Stimulated activated naive CD4-positive, alpha-beta T cell treated with Interleukin-2 at 50 U/mL for 16 hours (primary cell): ENCODE measurements at places on chromosomes 4 and X.
A peak's percentile ranks its signal among the peaks of the same experiment; 100 is the strongest.

DNA sequence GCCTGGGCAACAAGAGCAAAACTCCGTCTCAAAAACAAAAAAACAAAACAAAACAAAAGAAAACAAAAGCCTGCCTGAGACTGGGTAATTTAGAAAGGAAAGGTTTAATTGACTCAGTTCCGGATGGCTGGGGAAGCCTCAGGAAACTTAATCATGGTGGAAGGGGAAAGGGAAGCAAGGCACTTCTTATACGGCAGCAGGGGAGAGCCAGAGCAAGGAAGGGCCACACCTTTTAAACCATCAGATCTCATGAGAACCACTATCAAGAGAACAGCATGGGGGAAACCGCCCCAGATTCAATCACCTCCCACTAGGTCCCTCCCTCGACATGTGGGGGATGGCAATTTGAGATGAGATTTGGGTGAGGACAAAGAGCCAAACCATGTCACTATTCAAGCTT, 122.2 kb downstream of the UBE2K start:
- DNase-seq, result no peak

DNA sequence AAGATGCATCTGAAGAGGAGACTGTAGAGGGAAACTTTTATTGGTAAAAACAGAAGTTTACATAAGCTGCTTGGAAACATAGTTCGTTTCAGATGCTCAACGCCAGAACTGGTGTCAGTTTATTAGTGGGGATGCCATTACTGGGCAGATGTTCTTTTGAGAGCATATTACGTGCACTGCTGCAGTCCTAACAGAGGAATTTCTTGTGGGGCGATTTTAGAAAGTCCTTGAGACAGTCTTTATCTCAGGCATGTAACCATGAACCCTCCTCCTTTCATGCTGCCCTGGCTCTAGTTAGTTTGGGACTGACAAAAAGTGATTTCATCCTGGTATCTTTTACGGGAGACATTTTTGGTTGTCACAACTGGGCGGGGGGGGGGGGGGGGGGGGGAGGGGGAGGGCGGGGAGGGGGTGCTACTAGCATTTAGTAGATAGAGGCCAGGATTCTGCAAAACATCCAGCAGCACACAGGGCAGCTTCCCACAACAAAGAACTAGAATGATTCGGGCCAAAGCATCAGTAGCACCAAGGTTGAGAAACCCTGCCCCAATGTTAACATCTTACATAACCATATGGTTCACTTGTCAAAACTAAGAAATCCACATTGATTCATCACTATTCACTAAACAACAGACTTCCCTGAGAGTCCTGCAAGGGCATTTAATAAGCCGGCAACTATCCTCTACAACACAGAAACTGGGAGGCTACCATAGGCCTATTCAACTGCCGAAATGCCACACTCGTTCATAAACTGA, 118.6 kb upstream of the FTHL17 start:
- no peak for DNase-seq

GRCh38 chrX:71997320-71997719, 86.7 kb downstream of the NHSL2 start:
- no peak for DNase-seq

DNA sequence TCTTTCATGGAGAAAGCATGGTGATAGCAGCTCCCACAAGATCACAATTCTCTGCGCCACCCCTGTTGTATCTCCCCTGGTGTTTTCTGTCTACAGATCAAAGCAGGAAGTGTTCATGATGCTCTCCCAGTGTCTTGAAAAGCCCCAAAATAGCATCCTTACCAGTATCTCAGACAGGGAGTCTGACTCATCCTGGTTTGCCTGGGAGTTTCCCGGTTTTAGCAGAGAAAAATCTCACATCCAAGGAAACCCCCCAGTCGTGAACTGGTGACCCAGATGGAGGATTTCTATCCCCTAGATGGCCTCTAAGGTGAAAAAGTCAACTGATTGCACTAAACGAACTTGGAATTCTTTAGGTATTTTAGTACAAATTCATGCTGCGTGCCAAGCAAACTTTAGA, 64.3 kb upstream of the NR0B1 start:
- no peak for DNase-seq

DNA sequence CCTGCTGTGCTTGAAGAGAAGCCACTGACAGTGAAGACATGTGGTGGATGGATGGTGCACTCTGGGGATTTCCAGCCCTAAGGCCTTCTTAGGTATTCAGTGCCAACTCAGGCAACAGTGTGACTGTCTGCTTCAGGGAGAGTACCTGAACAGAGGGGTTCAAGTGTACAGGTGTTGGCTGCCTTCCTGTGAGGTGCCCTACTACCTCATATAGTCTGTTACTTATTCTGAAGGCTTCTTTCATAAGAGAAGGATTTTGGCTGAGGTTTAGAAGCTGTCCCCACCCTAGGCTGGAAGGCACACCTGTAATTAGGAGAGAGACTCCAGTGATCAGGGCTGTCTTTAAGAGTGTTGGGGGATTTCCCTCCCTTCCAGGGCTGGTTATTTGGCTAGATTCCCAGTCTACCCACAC, 1.8 kb downstream of the FTHL17 start:
- no peak for DNase-seq

- no peak for DNase-seq
Observed at GRCh38 chr4:41458689-41459088, 79.3 kb upstream of the LIMCH1 start.

DNA sequence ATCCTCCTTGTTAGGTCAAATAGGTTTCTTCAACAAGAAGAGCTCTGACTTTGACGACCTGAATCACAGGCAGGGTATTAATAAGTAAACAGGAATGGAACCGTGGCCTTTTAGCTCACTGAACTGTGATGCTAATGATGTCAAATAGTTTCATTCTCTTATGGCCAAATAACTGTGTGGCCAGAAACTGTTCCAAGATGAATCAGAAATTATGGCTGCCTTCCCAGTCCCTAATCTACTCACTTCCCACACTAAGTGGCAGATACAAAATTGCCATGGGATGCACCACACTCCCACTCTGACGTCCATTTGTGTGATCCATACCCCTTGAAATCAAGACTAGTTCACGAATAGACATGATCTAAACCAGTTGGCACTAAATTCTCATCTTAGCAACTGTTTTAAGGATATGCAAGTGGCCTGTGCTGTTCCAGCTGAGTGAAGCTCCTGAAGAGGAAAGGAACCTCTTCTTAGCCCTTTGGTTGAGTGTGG, 455.4 kb downstream of the IL15 start:
- no peak for DNase-seq

DNA sequence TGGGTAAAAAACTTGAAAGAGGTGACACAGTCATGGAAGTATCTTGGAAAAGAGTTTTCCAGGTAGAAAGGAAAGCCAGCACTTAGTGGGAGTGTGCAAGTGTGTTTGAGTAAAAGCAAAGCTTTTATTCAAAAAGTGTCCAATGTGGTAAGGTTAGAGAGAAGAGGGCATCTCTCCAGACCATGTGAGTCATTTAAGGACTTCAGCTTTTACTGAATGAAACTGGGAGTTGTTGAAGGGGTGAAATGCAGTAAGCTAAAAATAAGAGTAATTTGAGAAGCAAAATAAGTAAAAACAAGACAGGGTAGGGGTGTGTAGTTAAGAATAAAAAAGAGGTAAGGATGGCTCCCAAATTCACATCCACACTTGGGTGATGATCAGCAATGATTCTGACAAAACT, 238.9 kb downstream of the SLC7A11 start:
- no peak for DNase-seq

- DNase-seq, result no peak
Observed at GRCh38 chr4:55125087-55125721, at the start of gene KDR. Gene KDR, minus strand, starts transcription at chr4:55125595. Its CDS starts 302 bp downstream, at chr4:55125293.

DNA sequence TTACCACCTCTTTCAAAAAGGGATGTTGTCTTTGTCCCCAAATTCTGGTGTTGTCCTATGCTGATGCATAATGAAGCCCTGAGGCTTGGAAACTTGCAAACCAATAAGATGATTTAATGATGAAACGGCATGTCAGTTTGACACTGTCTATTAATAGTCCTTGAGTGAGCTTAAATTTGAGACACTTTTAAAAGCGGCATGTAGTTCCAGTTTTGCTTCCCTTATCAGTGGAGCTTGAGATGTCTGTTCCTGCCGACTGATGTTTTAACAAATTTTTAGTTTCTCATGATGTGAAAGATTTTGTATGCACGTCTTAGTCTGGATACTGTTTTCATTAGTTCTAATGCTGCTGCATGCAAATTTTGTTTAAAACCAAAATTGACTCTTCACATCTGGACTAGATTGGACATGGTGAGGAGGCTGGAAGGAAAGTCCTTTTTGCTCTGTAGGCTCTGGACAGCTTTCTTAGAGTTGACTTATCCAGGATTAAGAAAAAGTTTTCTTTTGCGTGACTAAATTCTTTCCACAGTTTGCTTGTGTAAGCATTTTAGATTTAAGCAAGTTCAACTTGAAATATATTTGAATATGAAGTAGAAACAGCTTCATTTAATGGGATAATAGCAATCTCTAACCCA, 11.7 kb downstream of the C1GALT1C1 start:
- DNase-seq, result no peak

- no peak for DNase-seq
Observed at GRCh38 chrX:13828392-13828791, 11.5 kb upstream of the GPM6B start.

GRCh38 chr4:155904331-155904730, 835 bp downstream of the TDO2 start:
- no peak for DNase-seq

DNA sequence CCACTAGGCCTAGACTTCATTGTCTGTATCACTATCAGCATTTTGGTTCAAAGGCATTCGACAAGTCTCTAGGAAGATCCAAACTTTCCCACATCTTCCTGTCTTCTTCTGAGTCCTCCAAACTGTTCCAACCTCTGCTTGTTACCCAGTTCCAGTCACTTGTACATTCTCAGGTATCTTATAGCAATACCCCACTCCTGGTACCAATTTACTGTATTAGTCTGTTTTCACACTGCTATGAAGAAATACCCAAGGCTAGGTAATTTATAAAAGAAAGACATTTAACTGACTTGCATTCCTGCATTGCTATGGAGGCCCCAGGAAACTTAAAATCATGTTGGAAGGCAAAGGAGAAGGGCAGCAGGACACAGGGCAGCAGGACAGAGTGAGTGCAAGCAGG, 293.9 kb downstream of the ARAP2 start:
- no peak for DNase-seq

DNA sequence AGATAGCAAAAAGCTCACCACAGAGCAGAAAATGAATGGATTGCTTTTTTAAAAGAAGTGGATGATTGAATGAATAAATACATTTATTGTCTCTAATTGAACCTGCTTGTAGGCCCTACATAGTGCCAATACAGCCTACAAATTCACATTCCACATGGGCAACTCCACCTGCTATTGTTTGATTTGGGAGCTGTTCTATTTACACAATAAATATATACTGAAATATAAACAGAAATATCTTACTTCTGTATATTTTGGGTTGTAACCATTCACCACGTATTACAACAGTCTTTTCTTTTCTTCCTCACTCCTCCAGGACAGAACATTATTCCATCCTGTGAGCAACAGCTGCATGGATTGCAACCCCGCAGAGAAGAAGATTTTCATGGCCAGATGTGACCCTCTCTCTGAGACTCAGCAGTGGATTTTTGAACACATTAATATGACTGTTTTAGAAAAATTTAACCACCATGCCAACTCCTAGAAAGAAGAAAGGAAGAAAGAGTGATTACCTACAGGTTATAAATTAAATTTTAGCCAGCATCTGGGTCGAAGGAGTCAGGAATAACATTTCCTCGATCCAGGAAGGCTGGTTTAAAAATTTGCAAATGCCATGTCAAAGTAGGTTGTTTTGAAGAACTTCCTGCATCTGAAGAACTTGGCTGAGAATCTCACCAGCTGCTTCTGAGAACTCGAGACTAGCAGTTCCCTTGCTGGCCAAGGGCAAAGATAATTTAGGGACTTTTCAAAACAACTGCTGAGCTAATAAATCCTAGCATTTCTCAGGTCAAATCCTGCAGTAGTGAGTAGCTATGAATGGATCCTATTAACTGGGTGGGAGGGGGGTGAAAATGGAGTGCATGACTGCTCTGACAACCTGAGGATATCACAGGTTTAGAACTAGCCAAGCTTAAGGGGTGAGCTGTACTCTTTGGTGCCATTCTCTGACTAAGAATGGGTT, 128.7 kb upstream of the GALNT7 start:
- no peak for DNase-seq

DNA sequence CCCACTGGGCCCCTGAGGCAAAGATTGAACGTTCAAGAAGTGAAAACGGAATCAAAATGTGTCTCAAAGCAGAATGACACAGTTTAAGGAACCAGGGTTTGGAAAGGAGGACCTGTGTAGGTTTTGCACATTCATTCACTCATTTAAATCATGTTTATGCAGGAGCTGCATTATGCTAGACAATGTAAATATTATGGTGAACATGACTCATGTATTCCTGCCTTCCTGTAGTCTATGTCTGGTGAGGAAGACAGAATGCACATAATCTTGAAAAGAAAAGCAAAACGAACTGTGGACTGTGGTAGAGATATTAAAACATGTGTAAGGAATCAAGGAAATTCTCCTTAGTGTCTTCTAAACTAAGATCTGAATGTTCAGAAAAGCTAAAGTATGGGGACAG, 311.8 kb upstream of the SMIM31 start:
- DNase-seq, result no peak

GRCh38 chr4:176988226-176988625, 195.5 kb upstream of the VEGFC start:
- no peak for DNase-seq

- DNase-seq, result no peak
Observed at GRCh38 chrX:24760363-24761000, 66.8 kb downstream of the POLA1 start.

DNA sequence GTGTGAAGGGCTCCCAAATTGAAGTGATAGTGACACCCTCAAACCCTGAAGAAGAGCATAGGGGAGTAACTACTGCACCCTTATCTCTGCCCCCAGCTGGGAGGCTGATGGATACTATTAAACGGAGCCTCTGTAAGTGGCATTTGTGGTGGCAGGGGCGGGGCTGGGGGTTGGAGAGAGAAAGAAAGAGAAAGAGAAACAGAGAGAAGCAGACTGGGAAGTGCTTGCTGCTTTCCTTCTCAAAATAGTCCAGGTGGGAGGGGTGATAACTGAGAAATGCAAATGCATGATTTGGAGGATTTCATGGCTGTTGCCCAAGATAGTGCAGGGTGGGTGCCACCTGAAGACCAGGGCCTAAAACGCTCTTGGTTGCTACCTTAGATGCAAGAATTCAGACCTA, 253.5 kb upstream of the GATB start:
- DNase-seq, result peak; percentile 58

GRCh38 chr4:82044141-82044993, 329.4 kb downstream of the HNRNPD start:
- DNase-seq, result no peak

GRCh38 chrX:118971552-118971951, 2.9 kb upstream of the LONRF3 start:
- no peak for DNase-seq

DNA sequence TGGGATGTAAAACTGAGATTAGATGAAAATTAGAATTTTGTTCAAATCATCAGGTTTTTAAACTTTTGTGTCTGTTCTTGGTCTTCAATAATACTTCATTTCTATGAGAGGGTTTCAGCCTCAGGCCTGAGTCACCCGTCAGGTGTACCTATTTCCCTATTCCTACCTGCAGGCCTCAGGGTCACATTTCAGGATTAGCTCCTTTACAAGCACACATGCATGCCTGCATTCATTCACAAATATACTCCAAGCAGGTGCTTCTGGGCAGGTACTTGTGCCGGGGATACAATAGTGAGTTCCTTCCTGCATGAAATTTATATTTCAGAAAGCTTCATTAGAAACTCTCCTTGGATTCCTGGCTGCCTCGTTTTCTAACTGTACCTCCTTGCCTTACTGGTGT, 114.9 kb downstream of the SHISA3 start:
- DNase-seq, result no peak
